ENCODE measurements at places on chromosomes 5 and 9.
A peak's percentile ranks its signal among the peaks of the same experiment; 100 is the strongest.

DNA sequence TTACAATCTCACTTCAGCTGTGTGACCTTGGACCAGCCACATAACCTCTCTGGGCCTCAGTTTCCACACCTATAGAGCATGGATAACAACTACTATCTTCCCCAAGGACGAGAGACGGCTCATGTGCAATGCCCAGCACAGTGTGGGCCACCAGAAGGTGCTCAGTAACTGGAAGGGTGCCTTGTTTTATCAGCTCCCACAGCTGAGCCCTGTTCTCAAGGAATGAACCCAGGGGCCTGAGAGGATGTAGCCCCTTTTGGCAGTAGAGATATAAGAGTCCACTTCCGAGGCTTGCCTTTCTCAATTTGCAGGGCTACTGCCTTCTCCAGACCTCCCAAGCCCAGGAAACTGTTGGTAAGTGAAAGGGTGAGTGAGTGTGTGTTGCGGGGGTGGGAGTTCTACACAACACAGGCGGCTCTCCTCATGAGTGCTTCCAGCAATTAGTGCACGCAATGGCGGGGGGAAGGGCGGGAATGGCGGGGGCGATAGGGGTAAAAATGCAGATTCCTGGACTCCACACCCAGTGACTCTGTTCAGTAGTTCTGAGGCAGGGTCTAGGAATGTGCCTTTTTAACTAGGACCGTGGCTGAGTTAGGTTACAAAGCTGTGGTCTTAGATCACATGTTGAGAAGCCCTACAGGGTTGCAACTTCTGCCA lies 185.1 kb downstream of the FSTL4 start:
- no peak for DNase-seq

DNA sequence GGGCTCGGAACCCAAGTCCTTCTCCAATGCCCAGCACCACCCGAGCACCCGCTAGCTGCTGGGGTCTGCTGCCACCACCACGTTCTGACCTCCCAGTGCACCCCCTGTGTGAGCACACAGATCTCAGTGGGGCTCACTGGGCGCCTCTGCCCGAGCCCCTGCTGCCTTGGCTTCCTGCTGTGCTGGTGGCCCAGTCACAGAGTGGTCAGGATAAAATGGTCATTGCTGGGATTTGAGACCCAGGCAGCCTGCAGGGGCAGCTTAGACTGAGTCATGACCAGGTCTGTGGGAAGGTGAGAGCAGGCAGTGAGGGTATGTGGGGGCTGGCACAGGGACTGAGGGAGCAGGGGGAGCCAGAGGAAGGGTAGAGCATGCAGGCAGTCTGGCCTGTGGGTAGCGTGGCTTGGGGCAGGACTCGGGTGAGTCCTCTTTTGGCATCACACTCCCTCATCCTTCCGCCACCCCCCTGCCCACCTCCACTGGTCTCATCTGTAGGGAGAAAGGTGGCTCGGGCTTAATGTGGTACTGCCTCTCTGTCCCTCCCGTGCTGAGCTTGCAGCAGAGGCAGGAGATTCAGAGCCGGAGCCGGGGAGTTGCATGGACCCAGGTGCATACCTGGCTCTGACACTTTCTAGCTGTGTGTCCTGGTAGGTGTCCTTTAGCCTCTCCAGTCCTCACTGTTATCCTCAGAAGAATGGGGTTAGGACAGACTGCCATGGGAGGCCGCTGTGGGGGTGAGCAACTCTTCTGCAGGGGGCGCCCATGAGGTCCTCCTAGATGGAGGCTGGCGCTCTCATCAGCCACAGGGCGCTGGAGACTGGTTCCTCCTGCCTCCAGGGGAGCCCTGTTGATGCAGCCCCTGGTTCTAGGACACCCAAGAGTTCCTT lies 32.1 kb downstream of the USP20 start:
- DNase-seq: no peak

- DNase-seq: no peak
Measured at GRCh38 chr5:6112125-6112524, 266.2 kb downstream of the MED10 start.

DNA sequence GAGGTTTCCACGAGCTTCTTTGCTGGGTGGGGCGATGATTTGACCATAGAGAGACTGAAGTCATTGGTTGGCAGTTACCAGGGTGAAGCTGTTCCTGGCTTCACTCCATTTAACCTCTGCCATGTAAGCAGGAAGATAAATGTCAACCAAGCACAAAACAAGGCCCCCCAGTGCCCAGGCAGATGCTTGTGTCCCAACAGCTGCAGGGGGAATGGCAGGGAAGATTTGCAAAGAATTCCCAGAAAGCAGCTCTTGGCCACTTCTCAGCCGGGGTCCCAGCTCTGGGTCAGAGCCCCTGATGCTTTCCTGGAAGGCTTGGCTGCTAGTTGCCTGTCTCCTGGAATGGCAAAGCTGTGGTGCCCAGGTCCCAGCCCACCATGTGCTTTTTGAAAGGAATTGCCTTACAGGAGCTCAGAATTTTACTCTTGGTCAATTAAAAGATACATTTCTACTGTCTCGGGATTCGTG lies 383.4 kb downstream of the ENC1 start:
- no peak for DNase-seq

GRCh38 chr9:113705928-113706519 lies 170.1 kb upstream of the ZNF618 start:
- DNase-seq: no peak

DNA sequence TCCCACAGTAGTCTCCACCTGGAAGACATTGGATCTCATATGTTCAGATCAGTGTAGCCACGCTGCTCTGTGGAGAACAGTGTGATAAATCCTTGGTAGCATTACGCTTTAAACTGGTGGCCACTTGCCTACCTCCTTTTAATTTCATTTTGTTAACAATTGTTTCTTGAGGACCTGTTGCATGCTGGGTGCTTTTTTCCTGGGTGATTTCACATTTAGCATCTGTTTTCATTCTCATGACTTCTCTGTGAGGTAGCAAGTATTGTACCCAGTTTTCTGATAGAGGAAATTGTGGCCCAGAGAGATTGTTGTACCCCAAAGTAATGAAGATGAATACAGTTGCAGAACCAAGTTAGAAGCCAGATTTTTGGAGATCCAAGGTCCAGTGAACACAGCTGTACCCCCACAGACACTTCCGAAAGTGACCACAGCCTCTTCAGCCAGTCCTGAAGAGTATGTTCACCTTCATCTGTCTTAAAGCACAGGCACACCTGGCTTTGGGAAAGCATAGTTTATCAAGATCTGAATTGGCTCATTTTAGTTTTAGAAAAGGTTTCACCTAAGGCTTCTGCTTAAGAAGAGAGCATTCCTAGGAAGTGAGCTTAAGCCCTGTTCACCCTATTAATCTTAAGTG lies 75.2 kb downstream of the F2RL2 start:
- no peak for DNase-seq

DNA sequence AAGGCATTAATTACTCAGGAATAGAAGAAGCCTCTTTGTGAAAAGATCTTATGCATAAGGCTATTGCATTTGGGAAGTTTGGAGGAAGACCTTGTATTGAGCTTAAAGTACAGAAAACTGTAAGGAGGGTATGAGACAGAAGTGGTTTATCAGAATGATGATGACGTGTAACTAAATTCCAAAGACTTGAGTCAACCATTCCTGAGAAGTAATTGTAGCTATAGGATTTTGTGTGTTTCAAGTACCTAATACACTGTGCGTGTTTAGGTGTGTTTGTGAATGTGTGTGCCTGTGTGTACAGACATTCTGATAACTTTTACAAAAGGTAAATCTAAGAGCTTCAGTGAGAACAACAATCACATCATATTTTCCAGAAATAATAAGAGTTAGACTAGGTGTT lies 46.5 kb upstream of the IRX2 start:
- no peak for DNase-seq

DNA sequence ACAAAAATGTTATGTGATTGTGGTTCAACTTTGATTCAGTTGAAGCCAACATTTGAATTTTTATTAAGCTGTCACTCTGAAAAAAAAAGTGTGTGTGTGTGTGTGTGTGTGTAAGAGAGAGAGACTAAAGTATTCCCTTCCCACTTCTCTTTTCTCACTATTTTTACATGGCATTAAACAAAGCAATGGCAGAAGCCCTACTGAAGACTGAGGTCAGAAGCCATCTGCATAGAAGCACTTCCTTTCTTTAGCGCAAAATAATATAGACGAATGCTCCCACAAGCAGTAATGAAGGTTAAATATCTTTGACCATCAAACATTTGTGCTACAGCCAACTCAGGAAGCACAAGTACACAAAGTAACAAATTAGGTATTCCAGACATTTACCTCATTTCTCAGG lies 540.5 kb downstream of the KCTD16 start:
- no peak for DNase-seq

DNA sequence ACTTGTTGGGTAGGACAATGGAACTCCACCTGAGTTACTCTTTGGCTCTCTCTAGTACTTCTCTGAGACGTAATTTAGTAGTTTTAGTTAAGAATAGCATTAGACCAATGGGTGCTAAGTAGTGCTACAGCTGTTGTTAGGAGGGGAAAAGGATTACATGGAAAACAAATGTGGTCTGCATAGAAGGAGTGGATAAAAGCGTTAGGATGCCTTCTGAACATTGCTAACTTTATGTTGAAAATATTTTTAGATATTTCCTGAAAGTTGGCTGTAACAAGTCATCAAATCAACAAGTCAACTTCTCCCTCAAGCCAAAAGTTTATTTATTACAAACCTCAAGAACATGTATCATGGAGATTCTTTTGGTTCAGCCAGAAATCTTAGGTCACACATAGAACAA lies 409.5 kb upstream of the MEF2C start:
- DNase-seq: no peak

GRCh38 chr5:68490406-68490805 lies 274.9 kb downstream of the PIK3R1 start:
- peak; percentile 9 for DNase-seq

- DNase-seq: no peak
Measured at GRCh38 chr9:127162046-127162863, 39.8 kb upstream of the ANGPTL2 start.

DNA sequence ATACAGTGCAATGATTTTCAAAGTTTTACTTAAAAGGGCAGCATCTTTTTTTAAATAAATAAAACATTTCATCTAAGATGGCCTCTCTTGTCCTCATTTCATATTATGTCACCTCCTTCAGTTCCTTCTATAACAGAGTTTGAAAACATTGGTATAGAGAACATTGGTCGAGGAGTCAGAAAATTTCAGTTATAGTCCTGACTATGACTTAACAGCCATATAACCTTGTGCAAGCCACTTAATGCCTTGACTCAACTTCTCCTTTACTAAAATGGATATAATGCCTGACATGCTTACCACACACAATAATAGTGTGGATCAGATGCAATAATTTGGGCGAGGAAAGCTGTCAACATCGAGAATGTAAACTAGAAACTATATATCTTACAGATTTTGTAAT lies 22.6 kb downstream of the SSBP2 start:
- DNase-seq: no peak

GRCh38 chr9:68883224-68883623 lies 130.7 kb downstream of the PRKACG start:
- no peak for DNase-seq

DNA sequence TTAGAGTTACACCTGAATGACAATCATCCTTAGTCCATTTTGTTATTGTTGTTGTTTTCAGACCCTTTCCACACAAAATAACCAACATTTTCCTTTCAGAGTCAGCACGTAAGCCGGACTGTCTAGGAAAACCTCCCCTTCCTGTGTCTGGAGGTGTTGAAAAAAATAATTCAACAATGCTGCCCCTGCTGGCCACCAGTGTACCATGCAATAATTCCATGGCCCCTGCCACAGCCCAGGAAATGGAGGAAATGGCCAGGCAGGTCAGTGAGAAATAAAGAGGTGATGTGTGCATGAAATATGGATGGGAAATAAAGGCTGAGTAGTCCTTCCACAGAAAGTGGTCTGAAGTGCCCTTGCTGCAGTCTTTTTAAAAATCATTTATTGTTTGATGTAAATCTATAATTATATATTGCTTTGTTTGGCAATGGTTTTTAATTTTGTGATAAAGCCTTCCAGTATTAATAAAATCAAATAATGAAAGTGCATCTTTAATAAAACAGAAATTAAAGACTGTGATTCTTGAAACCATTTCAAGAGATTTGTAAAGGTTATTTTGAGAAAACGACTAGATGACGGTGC lies 152.8 kb upstream of the PAPPA start:
- DNase-seq: no peak

GRCh38 chr5:128813317-128814070 lies 151.8 kb upstream of the SLC27A6 start:
- DNase-seq: no peak

DNA sequence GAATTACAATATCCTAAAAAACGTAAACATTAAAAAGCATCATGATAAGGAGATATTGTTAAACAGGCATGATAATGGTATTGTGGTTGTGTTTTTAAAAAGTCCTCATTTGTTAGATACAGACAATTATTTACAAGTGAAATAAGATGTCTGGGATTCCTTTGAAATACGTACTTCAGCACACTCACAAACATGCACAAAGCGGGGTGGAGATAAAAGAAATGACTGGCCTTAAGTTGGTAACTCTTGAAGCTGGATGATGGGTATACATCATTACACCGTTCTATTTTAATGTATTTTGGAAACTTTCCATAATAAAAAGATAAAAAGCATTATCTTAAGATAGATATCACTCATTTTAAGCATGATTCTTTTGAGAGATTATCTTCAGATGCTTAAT lies 1.0 kb downstream of the FAM200C start:
- DNase-seq: no peak

DNA sequence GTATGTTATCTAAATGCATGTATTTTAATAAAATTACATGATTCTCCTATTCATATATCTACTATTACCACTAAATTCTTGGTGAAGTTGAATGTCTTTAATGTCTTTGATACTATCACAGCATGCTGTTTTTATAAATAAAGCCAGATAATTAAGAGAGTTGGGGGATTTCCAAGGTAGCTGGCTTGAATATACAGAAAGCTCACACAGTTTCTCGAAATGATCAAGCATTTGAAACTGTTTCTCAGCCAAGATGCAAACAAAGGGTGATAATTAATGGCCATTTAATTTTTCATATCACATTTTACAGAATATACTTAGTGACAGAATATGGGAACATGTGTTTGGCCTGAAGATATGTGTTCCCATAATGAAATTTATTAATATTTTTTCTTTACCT lies 145.6 kb upstream of the CDH12 start:
- DNase-seq: no peak

DNA sequence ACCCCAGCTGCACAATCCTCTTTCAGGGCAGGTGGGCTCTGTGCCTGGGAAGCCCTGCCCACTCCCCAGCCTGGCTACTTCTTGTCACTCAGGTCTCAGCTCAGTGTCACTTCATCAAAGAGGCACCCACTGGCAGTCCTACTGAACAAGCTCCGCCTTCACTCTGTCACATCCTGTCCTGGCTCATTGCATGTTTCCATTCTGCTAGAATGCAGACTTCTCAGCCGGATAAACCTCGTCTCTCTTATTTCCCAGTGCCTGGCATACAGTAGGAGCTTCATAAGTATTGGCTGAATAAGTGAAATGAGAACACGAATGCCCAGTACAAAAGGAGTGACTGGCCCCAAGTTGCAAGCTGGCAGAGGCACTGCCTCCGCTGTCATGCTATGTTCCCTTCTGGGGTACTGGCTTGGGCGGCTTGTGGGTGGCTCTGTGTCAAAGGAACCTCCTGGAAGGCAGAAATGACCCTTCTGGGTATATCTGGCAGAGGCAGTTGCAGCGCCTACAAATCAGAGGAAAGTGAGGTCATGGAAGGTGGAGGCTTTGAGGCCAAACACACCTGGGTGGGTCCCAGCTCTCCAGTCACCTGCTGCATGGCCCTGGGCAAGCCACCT lies 98.3 kb upstream of the PHYKPL start:
- no peak for DNase-seq

- no peak for DNase-seq
Measured at GRCh38 chr9:79471580-79472543, 99.9 kb upstream of the TLE4 start.

Measured in DMS 273 treated with DMSO at 0.1 percent for 48 hours (cell line).